KG1 (cell line): ENCODE measurements at places on chromosomes 4 and X.

GRCh38 chrX:97397371-97397770 is 513.7 kb downstream of the RPA4 start:
- DNase-seq: no peak

DNA sequence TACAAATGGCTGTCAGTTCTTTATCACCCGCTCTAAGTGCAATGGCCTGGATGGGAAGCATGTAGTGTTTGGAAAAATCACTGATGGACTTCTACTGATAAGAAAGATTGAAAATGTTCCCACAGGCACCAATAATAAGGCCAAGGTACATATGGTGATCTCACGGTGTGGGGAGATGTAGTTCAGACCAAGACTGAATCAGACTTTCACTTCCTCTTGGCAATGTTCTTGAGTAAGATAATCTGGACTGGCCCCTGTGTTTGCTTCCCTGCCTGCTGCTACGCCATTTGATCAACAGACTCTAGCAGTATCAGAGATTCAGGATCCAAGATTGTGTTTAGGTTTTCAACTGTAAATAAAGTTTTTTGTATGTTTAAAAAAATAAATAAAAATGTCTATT is 682.2 kb upstream of the AMOT start:
- DNase-seq: no peak

DNA sequence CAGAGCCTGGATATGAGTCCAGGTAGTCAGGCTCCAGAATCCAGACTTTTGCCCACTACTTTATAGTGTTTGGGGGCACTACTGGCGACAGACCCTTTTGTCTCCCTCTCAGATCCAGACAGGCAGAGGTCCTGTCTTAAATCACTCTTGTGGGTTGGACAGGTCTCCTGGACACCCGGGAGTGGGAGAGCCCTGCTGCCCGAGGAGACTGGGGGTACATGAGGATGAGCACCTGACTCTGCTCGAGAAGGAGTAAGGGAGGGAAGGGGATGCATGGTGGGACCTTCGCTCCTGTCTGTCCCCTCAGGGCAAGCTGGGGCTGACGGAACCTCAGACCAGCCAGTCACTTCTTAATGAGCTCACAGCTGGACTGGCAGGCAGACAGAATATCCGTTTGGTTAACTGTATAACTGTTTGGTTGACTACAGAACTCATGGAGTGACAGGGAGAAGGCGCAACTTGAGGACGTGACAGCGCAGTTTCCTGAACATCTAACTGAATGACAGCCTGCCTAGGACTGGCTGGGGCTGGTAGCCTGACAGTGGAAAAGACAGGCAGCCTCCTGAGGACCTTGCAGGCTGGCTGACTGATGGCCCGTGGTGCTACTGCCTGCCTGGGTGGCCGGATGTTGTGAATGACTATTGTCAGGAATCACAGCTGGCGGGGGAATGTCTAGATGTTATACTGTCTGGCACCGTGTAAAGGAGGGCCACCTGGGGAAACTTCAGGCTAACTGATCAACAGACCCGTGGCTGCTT is 1.6 kb upstream of the SUV39H1 start:
- DNase-seq: no peak

DNA sequence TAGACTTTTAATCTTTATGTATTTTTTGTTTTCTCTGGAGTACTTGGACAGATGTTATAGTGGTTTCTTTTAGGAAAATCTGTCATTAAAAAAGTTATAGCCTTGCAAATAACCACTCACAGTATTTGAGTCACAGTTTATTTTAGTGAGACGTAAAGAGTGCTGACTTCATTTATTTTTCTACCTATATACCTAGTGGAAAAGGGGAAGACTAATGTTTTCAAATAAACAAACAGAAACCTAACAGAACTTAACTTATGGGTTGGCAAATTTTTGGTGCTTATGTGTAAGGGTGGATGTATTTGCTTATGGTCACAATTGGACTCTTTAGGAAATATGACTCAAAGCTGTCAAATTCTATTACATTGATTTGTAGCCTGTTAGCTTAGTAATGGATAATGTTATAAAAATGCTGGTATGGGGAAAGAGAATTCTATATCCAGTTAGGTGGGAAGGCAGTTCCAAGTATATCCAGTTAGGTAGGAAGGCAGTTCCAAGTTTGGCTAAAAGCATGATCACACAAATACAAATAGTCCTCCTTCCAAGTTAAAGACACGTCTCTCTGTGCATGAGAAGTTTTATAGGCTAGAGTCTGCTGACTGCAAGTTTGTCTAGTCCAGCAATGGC is 61.9 kb downstream of the SLC9A6 start:
- no peak for DNase-seq

- no peak for DNase-seq
These were observed 514.5 kb upstream of the SLIT2 start for GRCh38 chr4:19736968-19737756.

DNA sequence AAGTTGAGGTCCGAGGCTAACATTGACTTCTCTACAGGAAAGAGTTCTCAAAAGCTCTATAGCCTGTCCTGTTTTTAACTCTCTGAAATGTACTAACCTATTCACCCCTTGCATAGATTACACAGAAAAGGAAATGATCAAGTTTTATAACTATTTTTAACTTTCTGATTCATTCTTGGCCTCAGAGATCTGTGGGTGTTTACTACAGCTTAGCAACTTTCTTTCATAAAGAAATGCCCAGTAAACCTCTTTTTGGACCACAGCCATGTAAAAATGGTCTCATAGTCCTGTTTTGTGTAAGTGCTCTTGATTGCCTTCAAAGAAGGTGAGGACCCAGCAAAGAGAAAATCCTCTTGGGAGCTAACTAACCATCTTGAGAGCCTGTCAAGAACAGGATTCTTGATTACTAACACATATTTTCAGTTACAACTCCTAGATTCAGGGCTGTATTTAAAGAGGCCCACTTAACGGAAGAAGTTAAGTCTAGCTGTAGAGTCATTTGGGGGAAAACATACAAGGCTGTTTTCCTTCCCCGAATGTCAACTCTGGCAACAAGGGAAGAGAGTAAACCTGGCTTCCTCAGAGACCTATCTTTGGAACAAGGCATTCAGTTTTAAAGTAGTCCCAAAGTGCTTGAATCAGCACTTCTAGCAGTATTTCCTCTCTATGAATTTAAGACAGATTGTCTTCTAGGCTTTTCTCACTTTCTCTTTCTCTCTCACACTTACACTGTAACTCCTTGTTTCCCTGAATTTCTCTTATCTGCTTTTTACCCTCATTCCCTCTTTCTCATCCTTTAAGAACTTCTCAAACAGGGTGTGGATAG is 78.2 kb downstream of the IL21 start:
- no peak for DNase-seq

DNA sequence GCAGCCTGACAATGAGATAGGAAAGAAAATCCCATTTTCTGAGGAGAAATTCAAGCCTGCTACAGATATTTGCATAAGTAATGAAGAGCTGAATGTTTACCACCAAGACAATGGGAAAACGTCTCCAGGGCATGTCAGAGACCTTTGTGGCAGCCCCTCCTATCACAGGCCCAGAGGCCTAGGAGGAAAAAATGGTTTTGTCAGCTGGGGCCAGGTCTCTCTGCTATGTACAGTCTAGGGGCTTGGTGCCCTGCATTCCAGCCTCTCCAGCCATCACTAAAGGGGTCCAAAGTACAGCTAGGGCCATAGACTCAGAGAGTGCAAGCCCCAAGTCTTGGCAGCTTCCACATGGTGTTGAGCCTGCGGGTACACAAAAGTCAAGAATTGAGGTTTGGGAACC is 361.6 kb upstream of the ANXA10 start:
- no peak for DNase-seq

DNA sequence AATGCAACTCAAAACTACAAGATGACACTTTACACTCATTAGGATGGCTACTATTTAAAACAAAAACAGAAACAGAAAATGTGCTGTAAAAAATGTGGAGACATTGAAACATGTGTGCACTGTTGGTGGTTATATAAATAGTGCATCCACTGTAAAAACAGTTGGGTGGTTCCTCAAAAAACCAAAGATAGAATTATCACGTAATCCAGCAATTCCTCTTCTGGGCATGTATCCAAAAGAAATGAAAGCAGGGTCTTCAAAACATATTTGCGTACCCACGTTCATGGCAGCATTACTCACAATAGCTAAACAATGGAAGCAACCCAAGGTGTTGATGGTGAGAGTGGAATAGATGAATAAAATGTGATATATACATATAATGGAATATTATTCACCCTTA is 967.2 kb downstream of the TRAM1L1 start:
- no peak for DNase-seq

GRCh38 chr4:11469650-11470437 is 41.1 kb upstream of the HS3ST1 start:
- DNase-seq: no peak

- no peak for DNase-seq
These were observed 56.4 kb downstream of the UBE2K start for GRCh38 chr4:39754309-39754708.

GRCh38 chrX:117743469-117744251 is 372.9 kb downstream of the KLHL13 start:
- no peak for DNase-seq

DNA sequence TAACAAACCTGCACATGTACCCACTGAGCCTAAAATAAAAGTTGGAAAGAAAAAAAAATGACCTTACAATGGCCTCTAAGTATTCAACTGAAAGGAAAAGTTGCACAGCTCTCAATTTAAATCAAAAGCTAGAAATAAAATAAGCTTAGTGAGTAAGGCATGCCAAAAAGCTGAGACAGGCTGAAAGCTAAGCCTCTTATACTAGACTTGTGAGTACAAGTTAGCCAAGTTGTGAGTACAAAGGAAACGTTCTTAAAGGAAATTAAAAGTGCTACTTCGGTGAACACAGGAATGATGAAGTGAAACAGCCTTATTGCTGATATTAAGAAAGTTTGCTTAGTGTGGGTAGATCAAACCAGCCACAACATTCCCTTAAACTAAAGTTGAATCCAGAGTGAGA is 707.9 kb upstream of the PITX2 start:
- no peak for DNase-seq

- DNase-seq: no peak
These were observed 35.8 kb downstream of the RHOH start for GRCh38 chr4:40232610-40233009.

GRCh38 chr4:121072224-121073003 is at the start of gene NDNF:
Gene NDNF, minus strand, starts transcription at chr4:121072535. Its CDS starts 26,698 bp downstream, at chr4:121045837.
- no peak for DNase-seq

DNA sequence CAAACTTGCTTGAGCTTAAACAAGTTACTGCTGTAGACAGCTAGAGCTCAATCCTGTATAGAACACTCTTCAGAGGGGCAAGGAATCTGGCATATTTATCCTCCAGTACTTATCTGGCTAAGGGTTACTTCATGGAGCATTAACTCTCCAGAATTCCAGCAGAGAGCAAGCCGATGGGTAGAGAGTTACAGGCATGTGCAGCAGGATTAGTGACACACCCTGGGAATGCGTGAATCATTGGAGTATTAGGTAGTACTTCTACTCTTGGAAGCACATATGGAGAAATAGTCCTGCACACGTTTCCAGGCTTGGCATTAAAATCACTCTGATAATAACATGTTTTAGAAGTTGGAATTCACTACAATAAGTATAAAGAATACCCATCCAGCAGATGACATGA is 35.4 kb downstream of the GRXCR1 start:
- DNase-seq: no peak

DNA sequence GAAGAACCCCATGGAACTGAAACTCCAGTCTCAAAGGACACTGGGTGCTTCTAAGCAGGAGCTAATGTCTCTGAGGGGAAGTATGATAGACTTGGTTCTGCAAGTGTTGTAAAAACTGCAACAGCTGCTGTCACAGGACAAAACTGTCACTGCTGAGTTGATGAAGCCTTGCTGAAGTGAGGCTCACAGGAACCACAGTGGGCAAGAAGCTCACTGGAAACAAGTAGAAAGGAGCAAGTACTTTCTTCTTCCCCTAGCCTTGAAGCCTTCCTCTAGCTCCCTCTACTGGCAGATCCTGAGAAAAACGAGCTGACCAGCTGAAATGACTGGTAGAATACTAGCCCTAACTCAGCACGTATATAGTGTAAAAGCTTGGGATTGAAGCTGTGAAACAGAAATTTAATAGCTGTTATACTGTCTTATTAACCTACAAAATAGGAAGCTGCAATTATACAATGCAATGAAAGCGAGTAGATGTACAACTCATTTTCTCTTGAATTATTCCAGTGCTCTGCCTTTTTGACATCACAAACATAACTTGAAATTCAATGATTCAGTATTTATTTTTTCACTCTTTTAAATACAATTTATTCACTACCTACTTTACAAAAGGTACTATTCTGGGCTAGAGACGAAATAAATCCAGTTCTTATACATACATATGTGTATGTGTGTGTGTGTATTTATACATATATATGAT is 91.4 kb downstream of the GABRB1 start:
- peak; percentile 69 for DNase-seq

- DNase-seq: no peak
These were observed 86.9 kb upstream of the ADRA2C start for GRCh38 chr4:3679071-3679825.

GRCh38 chr4:85381968-85382367 is 93.0 kb upstream of the ARHGAP24 start:
- DNase-seq: no peak

- DNase-seq: no peak
These were observed 169.6 kb downstream of the GASK1B start for GRCh38 chr4:158003212-158003611.

DNA sequence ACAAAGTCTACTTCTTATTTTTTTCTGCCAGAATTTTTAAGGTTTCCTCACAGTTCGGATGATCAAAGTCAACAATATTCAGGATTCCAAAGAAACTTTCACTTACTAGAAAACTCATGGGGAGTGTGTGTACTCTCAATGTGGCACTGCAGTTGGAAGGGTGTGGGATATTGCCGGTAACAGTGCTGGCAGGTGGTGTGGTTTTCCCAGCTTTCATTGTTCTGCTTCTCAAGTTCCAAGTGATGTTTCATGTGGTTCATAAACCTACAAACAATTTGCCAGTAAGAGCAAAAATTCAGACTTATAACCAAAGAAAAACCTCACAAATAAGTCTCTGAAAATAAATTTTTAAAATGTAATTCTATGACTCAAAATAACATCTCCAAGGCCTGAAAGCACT is 39.8 kb downstream of the ZNF280C start:
- DNase-seq: no peak
